PC-3 (cell line): ENCODE measurements at places on chromosomes 16 and 17. TPM values are rescaled to one million over a fixed set of nuclear protein-coding genes. Genes with fewer than 3 reads are reported as not detected.

DNA sequence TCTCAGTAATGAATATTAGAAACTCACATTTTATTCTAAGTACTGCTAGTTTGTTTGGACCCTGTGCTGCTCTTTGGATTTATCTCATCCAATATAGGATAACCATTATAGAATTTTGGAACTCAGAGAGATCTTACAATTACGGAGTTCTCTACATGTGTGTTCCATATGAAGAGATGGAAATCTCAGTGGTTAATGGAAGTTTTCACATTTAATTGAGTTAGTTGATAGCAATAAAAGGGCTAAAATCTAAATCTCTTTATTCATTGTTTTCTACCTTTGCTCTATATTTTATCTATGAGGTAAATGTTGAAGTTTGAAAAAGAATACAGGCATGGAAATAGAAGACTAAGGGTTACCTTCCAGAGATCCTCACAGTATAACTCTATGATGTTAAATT lies 558.0 kb upstream of the KIF2B start:
- DNase-seq: no peak

- DNase-seq: no peak
Measured at GRCh38 chr17:81695211-81695610, 8.0 kb upstream of the MRPL12 start.

DNA sequence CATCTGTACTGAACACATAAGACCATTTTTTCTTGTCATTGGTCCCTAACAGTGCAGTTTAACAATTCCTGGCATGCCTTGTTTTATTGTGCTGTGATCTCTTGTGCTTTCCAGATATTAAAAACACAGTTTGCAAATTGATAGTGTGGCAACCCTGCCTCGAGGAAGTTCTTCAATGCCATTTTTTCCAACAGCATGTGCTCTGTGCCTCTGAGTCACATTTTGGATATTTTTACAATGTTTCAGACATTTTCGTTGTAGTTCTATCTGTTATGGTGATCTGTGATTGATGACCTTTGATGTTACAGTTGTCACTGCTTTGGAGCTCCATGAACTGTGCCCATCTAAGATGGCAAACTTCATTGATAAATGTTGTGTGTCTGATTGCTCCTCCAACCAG lies 66.2 kb downstream of the GOSR1 start:
- DNase-seq: no peak

DNA sequence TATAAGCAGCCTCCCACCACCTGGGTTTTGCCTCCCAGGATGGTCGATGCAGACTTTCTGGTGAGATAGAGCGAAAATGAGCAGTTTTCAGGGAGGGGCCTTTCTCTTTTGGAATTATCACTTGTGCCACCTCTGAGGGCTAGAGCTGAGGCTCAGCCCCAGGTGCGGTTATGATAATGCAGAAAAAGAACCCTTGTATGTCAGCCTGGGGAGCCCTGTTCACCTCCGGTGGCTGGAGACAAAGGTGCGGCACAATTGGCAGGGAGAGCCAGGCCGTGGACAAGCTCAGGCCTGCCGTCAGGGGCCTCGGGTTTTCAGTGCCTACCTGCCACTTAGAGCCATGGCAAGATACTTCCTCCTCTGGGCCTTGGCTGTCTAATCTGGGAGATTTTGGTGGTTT lies 4.4 kb downstream of the SCPEP1 start:
- no peak for DNase-seq

DNA sequence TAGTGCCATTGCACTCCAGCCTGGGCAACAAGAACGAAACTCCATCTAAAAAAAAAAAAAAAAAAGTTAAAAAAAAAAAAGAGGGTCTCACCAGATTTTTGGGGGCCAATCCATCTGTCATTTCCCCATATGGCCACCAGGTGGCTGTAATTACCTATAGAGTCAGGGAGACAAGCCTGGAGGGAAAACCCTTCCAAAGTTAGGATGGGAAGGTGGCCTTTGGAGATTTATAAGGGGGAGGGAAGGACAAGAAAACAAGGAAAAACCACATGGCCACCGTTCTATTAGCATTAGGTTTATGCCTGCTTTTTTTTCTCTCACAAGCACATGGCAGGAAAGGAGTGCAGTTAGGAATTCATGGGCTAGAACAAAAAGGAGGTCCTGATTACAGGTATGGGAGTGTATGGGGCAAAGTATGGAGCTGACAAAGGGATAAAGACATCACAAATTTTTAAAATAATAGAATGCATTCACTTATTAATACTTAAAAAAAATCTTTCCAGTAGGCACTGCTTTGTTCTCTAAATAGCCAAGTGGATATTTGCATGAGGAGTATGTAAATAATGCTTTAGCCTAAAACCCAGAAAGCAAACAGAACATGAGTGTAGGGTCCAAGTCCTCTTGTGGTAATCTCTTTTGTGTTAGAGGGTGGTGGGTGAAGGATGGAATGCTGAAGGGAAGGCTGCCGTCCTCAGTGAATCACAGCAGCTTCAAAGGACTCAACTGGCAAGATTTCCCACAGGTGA lies 5.1 kb downstream of the CYB5D1 start:
- DNase-seq: peak; percentile 60

Gene TMEM114
- total RNA-seq: not detected in 2 replicates

Gene CAMKK1
- total RNA-seq: 10.1 and 12.4 TPM in 2 replicates
